ENCODE measurements at places on chromosomes 2 and 18.

DNA sequence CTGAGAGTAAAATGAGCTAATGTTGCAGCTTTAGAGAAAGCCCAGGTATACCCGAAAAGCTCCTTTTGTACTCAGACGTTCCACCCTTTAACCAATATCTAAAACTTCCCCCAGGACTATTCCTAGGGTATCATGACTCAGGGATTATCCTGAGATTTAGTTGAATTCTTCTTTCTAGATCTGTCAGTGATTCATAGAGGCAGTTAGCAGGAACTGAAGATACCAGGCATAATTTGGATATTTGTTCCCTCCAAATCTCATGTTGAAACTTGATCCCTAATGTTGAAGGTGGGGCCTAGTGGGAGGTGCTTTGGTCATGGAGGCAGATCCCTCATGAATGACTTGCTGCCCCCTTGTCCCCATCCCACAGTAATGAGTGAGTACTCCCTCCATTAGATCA lies 161.2 kb upstream of the LRP1B start:
- no peak for DNase-seq

GRCh38 chr18:37124516-37124915 lies 295.6 kb downstream of the KIAA1328 start:
- DNase-seq = no peak

GRCh38 chr18:10515456-10515855 lies 10.4 kb upstream of the NAPG start:
- no peak for DNase-seq

GRCh38 chr18:63683152-63683551 lies 19.6 kb upstream of the SERPINB11 start:
- peak; percentile 68 for DNase-seq

DNA sequence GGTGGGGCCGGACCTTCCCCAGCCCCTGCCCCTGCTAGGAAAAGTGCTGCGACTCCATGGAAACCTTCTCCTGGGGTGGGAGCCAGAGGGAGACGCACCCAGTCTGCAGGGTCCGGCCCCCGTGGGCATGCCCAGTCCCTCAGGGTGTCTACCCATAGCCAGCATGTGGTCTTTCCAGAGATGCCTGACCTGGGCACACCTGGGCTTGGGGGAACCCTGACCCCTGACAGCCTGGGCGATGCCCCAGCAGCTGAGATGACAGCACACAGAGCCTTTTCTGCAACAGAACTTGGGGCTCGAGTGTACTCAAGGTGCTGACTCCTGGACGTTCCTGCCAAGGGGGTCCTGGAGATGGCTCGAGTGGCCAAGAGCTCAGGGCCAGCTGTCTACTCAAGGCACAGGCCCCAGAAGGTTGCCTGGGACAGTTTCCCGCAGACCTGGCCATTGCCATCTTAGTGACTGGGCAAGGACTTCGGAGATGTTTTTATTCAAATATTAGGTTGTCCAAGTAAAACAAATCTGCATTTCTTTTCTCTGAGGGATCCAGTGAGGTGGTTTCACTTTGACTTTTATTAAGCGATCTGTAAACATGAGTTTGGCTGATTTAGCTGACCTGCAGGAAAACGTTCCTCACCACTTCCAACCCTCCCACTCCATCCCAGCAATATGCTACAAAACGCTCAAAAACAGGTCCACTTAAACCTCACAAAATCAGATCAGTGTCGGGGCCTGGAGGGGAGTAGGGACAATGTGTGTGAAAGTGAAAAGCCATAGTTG lies 228.0 kb downstream of the EIPR1 start:
- no peak for DNase-seq

DNA sequence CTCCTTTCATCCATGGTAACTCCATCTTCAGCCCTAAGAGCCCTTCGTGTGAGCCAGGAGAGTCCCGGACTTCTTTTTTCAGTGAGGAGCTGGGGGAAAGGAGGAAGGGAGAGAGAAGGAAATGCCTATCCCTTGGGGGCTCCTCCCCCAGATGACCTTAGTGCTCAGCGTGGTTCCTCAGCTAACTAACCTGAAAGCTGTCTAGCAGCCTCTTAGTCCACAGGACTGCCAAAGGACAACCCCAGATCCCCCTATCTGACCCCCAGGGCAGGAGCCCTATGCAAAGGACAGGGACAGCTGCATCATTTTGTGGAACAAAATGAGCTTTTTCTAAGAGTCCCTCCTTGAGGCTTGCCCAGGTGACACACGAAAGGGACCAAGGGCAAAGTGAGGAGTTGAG lies 7.9 kb downstream of the SPR start:
- DNase-seq = no peak

DNA sequence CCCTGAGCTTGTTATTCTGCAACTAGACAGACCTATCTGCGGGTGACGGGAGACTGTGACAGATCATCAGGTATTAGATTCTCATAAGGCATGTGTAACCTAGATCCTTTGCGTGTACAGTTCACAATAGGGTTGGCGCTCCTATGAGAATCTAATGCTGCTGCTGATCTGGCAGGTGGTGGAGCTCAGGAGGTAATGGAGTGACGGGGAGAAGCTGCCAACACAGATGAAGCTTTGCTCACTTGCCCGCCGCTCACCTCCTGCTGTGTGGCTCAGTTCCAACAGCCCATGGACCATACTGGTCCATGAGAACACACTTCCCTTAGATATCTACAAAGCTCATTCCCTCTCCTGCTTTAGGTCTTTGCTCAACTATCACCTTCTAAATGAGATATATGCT lies 198.2 kb upstream of the SMAD7 start:
- DNase-seq = no peak

GRCh38 chr2:5846881-5847280 lies 154.7 kb downstream of the SOX11 start:
- no peak for DNase-seq

- DNase-seq = no peak
Observed at GRCh38 chr18:3710712-3711301, 260.8 kb downstream of the TGIF1 start.

GRCh38 chr2:231800493-231801091 lies 14.3 kb downstream of the COPS7B start:
- peak; percentile 55 for DNase-seq

- DNase-seq = no peak
Observed at GRCh38 chr2:128524183-128524582, 205.5 kb upstream of the HS6ST1 start.

Data from fibroblast of pulmonary artery (primary cell).